DMS 273 treated with DMSO at 0.1 percent for 48 hours (cell line): ENCODE measurements at places on chromosomes 6 and 20.

- no peak for DNase-seq
Observed at GRCh38 chr6:31740397-31741223, 805 bp downstream of the MSH5 start.

- DNase-seq = no peak
Observed at GRCh38 chr6:156846845-156847599, 69.8 kb downstream of the ARID1B start.

DNA sequence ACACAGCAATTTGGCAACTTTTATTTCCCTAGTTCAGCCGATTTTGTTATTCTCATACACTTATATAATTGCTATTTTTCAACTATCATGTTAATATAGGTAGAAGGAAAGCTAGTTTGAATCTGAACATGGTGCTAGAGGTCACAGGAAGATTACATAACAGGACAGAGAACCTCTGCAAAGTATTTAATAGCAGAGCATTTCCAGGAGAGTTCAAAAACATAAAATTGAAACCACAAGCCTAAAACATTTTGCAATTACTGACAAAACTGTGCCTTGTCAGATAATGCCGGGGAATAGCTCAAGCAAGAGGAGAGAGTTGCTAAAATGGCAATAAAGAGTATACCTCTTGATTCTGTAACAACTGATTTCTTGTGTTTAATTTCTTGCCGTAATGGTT lies 70.8 kb downstream of the TFAP2B start:
- DNase-seq = no peak

DNA sequence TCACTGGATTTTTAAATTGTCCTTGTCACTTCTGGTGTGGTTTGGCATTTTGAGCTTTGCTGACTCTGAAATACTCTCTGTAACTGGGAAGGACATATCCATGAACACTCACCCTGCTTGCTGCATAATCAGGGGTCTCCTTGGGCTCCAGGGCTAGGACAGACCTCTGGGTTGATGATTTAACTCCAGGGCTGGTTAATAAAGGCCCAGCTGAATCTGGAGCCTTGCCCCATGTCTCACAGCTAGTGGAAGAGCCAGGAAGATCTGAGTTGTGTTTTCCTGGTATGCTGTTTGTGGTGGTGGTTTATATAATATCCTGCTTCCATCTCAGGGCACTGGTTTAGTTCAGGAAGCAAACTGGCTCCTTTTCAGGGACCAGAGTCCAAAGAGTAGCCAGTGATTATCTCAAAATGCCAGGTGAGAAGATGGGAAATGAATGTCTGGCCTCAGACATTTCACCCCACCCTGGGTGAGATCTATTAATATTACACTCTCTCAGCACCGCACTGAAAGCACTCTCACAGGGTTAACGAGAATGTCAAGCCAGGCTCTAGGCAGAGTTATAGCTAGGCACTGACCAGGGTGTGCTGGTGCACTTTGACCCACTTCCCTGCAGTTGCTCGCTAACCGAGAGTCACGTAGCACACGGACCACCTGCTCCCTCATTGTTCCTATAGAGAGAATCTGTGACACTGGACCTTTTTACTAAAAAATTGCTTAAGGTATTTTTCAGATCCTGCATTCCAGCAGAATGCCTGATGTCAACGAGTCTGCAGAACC lies 90.1 kb upstream of the SLC22A16 start:
- DNase-seq = no peak

DNA sequence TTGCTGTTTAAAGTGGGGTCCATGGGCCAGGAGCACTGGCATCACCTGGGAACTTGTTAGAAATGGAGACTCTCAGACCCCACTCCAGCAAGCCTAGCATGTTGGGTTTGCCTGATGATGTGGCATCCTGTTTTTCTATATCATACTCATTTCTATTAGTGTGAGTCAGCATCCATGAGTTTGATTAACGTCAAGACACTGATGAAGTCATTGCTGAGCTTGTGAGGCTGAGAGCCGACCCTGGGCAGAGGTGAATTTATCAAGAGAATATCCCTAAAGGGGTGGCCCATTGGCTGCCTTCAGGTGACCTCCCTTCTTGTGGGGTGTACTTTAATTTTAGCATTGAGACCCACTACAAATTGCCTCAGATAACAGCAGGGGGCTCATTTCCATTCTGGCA lies 43.4 kb upstream of the RNF144B start:
- no peak for DNase-seq

DNA sequence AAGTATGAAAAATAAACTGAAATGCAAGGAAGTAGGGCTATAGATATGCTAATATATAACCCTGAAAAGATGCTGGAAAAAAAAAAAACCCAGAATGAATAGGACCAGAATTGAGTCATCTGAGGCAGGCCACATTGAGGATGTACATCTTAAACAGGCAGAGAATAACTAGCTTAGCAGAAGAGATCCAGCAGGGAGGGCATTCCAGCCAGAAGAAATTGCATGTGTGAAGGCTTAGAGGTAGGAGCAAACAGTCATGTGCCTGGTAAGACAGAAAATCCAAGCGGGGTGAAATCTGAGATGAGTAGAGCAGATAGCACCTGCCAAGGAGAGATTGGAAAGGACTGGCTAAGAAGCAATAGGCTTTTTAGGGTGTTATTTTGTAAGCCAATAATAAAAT lies 2.6 kb downstream of the COL19A1 start:
- DNase-seq = peak; percentile 71
